ENCODE measurements at places on chromosomes 1 and 21.

- ATAC-seq, result no peak
Observed at GRCh38 chr1:238985312-238985711, 401.1 kb upstream of the CHRM3 start.

- ATAC-seq, result peak; percentile 83
Observed at GRCh38 chr1:233304489-233305102, 9.1 kb upstream of the PCNX2 start.

GRCh38 chr1:231751415-231751814, 124.8 kb downstream of the DISC1 start:
- ATAC-seq, result no peak

DNA sequence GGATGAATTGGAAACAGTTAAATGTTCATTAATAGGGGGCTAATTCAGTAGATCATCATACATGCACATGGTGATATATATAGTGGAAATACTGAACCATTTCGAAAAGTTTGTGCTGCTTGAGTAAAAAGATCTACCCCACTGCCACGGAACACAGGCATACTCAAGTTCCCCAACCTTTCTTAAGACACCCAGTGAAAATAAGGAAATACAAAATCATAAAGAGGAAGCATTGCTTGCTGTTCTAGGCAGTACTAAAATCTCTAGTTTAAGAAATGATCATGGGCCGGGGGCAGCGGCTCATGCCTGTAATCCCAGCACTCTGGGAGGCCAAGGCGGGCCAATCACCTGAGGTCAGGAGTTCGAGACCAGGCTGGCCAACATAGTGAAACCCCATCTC, 37.6 kb upstream of the KIRREL1 start:
- ATAC-seq, result no peak

- no peak for ATAC-seq
Observed at GRCh38 chr1:71294178-71294577, 213.3 kb upstream of the ZRANB2 start.

DNA sequence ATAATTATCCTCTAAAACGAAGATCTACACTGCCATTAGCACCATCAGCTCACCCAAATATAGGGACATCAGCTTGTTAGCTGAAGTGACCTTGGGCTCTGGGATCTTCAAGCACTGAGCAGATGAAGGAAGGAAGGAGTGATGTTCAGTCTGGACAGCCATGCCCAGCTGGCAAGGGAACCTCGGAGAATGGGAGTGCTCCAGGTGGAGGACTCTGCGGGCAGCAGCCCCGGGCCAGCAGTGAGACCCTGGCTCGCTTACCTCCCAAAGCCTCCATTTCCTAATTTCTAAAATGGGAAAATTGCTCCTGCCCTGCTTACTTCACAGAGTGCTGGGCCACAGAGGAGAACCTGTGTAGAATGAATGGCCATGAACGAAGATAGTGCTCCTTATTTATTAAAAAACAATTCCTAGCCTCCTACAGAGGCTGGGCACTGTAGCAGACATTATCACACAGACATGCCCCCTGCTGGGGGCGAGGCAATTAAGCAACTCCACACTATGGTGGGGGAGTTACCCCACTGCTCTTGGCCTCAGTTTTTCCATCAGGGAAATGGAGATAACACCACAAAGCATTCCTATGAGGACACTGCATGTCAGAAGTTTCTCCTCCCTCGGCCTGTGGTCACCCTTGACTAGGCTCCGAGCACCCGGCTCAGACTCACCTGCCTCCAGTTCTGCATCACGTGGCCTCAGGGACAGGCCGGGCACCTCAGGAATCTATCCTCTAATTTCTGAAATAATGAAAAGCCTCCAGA, 117.6 kb downstream of the KCNN3 start:
- 0 out of 3 replicates have a peak, but pooled peaks have one; percentile 13 for ATAC-seq

- ATAC-seq, result no peak
Observed at GRCh38 chr1:90919190-90919719, 102.6 kb downstream of the ZNF644 start.

All from SK-N-SH treated with all-trans-retinoic acid at 6 μM for 48 hours (cell line).